Sigmoid colon (tissue), 7 donors: ENCODE measurements at places on chromosomes 6 and 20. TPM values are rescaled to one million over a fixed set of nuclear protein-coding genes. Genes with fewer than 3 reads are reported as not detected.

Gene SLC24A3
- total RNA-seq = 19.4 TPM

Gene CDH4
- not detected for total RNA-seq

Gene SMOC2
- 36.4 TPM for total RNA-seq

Gene LTB
- 1.9 TPM for total RNA-seq

Gene LIN28B
- total RNA-seq = not detected

Gene CDH26
- 5.5 TPM for total RNA-seq

Gene TGM3
- total RNA-seq = not detected

Gene STK35
- 16.8 TPM for total RNA-seq

Gene CHD6
- 31.4 TPM for total RNA-seq

Gene XKR7
- 0.14 TPM for total RNA-seq

Gene SOX18
- total RNA-seq = 5.5 TPM

Gene TEAD3
- total RNA-seq = 95.8 TPM

Gene HELZ2
- total RNA-seq = 48.1 TPM

Gene BHLHE23
- total RNA-seq = not detected

Gene TNXB
- total RNA-seq = 66.0 TPM

Gene PI3
- not detected for total RNA-seq

Gene TP53TG5
- total RNA-seq = 0.36 TPM

Gene ERVFRD-1
- total RNA-seq = not detected

Gene TCF15
- total RNA-seq = 0.36 TPM

Gene PAX1
- not detected for total RNA-seq

Gene CCDC28A
- total RNA-seq = 18.0 TPM

Gene OVOL2
- total RNA-seq = not detected

Gene ARHGAP40
- total RNA-seq = not detected

Gene PLG
- not detected for total RNA-seq

Gene GGT7
- total RNA-seq = 23.8 TPM

Gene OR2J3
- not detected for total RNA-seq
